GDM1 (cell line): ENCODE measurements at places on chromosomes 12 and 14.

DNA sequence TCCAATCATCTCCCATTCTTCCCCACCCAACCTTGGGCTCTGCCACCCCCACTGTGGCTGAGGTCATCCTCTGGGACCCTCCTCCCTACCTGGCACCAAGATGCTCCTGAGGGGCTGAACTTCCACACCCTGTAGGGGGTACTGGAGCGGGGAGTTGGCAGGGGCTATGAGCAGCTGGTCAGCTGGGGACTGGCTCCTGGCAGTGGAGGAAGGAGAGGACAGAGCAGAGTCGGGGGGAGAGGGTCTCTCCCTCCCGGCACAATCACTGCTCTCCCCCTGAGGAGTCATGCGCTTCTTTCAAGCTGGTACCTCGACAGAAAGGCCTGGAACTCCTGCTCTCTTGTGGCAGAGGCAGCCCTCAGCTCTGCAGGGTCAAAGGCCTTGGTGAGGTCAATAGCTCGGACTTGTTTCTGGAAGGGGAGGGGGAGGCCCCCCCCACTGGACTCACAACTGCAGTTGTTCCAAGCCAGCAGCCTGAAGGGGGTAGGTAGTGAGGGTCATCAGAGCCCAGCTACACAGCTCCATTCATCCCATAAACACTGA lies 2.0 kb downstream of the B4GALNT1 start:
- no peak for DNase-seq

DNA sequence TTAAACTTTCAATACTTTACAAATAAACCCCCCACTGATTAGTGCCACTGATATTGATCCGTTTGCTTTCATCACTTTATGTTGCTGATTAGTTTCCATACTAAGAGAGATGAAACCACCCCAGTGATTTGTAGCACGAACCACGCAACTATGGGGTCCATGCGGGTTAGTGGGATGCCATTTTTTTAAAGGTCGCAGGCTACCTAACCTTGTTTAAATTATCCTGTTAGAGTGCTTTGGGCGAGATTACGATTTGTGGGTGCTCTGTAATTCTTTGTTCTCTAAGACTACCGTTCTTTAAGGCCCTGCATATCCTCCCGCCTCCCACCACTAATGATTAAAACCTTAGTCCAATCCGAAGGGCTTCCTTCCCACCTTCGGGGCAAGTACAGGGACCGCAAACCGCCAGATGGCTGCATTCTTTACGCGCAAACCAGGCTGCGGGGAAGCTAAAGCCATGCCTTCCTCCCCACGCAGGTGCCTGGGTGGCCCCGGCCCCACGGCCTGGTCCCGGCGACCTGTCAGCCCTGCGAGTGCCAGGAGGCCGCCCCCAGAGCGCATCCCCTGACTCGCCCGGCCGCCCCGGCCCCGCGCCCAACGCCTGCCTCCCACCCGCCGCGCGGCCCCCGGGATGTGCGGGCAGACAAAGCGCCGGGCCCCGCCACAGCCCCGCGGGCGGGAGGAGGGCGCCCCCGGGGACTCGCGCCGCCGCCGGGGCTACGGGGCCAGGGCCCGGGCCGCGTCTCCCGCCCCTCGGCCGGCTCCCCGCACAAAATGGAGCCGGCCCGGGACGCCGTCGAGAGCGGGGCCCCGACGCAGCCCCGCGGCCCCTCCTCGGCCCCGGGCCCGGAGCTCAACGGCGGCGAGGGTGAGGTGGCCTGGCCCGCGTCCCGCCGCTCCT lies 759 bp downstream of the NFYB start:
- DNase-seq: peak; percentile 17

- no peak for DNase-seq
Measured at GRCh38 chr14:99234961-99235571, 36.9 kb downstream of the BCL11B start.

- no peak for DNase-seq
Measured at GRCh38 chr12:114163771-114164170, 197.6 kb upstream of the RBM19 start.

DNA sequence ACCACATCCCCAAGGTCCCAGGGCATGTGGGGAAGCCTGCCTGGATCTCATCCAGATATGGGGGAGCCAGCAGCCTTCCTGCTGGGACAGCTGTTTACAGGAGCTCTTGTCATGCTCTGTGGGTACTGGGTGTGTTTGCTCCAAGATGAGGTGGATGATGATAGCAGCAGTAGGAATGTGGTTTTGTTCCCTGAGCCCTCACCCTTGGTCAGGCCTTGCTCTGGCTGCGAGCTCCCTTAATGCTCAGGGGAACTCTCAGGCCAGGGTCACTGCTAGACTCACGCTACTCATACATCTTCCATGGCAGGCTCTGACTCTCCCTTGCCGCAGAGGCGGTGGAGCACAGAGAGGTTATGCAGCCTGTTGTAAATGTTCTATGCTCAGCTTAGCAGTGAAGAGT lies 990.3 kb downstream of the AACS start:
- DNase-seq: no peak

DNA sequence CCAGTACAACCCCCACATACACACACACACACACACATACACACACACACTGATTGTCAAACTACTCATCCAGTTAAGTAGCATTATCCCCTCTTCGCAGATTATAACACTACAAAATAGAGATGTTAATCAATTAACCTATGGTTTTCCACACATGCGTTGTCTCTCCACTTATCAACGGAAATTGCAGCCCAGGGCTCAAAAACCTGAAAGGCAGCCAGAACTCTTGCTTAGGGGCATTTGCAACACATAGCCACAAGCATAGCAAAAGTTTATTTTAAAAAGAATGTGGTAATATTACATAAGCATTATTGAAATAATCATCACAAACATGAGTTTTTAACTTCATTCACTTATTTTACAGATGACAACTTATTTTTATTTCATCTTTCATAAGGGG lies 265.8 kb downstream of the SLC16A7 start:
- DNase-seq: no peak

GRCh38 chr12:2169489-2169888 lies 116.7 kb downstream of the CACNA1C start:
- no peak for DNase-seq
